ENCODE measurements at places on chromosomes 1 and 21. TPM values are rescaled to one million over a fixed set of nuclear protein-coding genes. Genes with fewer than 3 reads are reported as not detected.

The LCE1D gene
- total RNA-seq: not detected

The FCRL6 gene
- total RNA-seq: not detected

The SPRR5 gene
- not detected for total RNA-seq

The SLC45A3 gene
- 1.7 TPM for total RNA-seq

The TMEM269 gene
- total RNA-seq: 0.42 TPM

The POGZ gene
- 5.7 TPM for total RNA-seq

The LDLRAD1 gene
- total RNA-seq: not detected

The CD1E gene
- not detected for total RNA-seq

The NOS1AP gene
- not detected for total RNA-seq

The CFAP107 gene
- total RNA-seq: not detected

The OR2T8 gene
- not detected for total RNA-seq

The FNDC10 gene
- total RNA-seq: 8.7 TPM

The DNAJC28 gene
- total RNA-seq: 1.1 TPM

The TNFAIP8L2 gene
- not detected for total RNA-seq

The OLFM3 gene
- not detected for total RNA-seq
